ENCODE measurements at places on chromosomes 4 and X.

DNA sequence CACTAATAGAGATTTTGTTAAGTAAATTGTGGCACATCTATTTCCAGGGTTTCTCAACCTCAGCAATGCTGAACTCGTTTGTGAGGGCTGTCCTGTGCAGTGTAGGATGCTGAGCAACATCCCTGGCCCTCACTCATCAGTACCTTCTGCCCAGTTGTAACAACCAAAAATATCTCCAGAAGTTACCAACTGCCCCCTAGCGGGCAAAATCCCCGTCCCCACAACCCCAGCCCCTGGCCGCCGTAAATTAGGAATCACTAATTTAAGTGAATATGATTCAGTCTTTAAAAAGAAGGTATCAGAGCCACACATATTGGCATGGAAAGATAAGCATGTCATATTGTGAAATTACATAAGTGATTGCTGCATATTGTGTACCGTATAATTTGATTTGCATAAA is 123.4 kb downstream of the ASB9 start:
- DNase-seq, result no peak

- no peak for DNase-seq
These were observed 51.3 kb downstream of the RTL9 start for GRCh38 chrX:110409925-110410324.

DNA sequence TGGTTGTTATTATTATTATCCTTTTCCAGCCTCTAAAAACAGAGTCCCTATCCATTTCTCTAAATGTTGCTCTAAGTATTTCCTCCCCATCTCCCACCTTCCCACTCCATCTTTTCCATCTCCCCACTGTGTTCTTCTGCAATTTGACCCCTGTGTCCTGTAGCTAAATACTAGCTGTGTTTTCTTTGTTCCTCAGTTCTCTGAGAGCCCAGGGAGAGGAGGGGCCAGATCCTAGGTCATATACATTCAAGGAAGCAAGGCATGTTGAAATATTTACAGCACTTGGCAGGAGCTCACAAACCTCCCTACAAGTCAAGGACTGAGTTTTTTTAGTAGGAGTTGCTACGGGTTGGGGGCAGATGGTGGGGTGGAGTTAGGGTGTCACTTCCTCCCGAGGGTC is 10.5 kb downstream of the SLC16A2 start:
- no peak for DNase-seq

DNA sequence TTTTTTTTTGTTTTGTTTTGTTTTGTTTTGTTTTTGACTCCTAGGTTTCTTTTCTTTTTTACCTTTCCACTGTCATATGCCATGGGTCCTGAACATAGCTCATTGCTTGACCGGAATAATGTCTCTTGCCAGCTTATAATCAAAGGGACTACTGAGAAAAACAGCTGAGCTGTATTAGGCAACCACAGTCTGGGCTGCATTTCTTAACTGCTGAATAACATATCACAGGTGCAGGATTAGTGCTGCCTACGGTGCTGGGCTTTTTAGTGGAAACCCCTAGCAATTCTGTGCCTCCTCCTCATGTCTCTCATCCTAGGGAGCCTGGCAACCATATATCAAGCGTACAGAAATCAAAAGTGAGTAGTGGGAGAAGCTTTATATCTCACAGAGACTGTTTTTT is 333.5 kb downstream of the BMPR1B start:
- DNase-seq, result no peak

DNA sequence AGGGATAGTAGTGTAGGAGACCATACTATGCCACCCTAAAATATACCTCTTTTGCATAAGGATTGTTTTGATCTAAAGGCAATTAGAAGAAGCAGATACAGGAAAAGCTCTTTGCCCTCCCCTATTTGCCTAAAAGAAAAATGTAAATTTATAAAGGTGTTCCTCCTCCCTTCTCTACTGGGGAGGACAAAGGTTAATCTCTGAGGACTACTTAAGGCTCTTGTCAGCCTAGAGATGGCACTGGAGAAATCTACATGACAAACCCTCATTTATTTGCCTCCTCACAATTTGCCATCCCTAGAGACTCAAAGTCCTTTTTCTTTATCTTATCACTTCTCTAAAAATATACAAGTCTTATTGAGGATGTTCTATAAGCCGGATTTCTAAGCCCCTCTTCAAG is 1021.8 kb downstream of the STPG2 start:
- DNase-seq, result no peak

GRCh38 chr4:173362666-173363065 is 8.1 kb upstream of the SAP30 start:
- DNase-seq, result no peak
